MM.1S (cell line): ENCODE measurements at places on chromosomes 3 and 15.

GRCh38 chr3:187919544-187919943 is 174.3 kb upstream of the BCL6 start:
- no peak for DNase-seq

DNA sequence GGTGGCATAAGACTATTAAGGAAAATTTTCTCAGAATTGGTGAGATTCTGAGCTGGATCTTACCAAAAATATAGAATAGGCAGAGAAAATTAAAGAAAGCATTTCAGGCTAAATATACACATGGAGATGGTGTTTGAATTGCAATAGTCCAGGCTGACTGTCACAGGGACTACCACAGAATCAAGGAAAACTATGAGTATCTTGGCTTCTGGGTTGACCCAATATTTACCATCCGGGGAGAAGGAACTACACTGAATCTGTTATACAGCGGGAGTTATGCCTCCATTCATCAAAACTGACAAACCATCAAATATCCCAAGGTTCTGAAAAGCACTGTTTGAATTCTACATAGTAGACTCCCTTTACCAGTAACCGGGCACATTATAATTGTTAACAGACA is 102.2 kb downstream of the TUSC7 start:
- DNase-seq, result no peak

DNA sequence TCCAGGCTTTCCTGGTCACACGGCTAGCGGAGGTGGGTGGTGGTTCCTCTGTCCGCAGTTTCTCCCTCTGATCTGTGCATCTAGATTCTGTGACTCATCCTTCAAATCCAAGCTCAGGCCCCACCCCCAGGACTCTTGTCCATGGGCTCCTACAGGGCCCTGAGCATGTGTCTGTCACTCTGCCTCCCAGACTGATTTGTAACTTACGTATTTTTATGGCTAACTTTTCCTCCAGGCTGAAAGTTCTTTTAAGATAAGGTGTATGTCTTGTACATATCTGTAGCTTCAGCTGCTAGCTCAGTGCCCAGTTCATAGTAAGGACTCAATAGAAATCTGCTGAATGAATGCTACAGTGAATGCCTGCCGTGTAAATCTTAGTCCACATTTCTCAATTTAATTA is 8.0 kb downstream of the ESYT3 start:
- DNase-seq, result no peak

- DNase-seq, result no peak
Measured at GRCh38 chr15:62732078-62732477, 310.5 kb upstream of the TPM1 start.

GRCh38 chr3:42935472-42935871 is 29.5 kb downstream of the ZNF662 start:
- no peak for DNase-seq

GRCh38 chr3:78905700-78906099 is 862.1 kb downstream of the ROBO1 start:
- DNase-seq, result no peak

DNA sequence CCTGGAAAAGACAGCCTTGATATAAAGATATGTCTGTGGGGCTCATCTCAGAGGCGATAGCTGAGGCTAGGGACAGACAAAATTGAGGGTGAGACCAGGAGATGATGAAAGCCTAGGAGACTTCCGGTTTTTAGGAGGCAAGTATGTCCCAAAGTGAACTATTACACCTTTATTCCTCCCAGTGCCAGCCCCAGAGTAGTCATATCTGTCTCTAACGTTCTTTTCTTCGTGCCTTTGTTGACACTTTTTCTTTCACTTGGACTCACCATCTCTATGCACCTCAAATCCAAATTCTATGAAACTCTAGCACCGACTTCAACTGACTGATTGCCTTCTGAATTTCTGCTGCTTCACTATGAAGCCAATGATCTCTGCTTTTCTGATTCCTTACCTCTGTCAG is 93.8 kb upstream of the RASGRP1 start:
- no peak for DNase-seq

DNA sequence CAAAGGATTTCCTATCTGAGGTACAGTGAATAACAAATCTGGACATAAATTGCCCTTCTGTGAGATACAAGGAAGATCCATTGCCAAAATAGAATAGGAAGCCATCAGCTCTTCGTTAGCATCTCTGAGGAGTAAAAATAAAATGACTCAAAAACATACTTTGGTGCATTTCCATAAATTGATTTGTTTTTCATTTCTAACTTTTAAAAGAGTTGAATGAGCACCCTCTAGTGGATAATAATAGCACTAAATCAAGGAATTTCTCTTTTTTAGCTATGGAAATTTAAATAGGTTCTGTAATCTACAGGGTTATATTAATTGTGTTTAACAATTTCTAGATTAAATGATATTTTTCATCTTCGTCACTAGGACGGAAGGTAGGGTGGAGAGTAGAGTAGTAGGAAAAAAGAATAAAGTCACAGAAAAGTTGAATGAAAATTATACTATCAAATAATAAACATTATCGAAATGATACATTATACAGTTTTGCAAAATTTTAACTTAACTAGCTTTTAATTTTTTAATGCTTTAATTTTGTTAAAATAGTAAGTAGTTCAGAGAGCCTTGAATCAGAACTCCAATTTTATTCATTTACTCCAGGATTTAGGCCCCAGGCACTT is 6.4 kb downstream of the NSUN3 start:
- peak; percentile 32 for DNase-seq

DNA sequence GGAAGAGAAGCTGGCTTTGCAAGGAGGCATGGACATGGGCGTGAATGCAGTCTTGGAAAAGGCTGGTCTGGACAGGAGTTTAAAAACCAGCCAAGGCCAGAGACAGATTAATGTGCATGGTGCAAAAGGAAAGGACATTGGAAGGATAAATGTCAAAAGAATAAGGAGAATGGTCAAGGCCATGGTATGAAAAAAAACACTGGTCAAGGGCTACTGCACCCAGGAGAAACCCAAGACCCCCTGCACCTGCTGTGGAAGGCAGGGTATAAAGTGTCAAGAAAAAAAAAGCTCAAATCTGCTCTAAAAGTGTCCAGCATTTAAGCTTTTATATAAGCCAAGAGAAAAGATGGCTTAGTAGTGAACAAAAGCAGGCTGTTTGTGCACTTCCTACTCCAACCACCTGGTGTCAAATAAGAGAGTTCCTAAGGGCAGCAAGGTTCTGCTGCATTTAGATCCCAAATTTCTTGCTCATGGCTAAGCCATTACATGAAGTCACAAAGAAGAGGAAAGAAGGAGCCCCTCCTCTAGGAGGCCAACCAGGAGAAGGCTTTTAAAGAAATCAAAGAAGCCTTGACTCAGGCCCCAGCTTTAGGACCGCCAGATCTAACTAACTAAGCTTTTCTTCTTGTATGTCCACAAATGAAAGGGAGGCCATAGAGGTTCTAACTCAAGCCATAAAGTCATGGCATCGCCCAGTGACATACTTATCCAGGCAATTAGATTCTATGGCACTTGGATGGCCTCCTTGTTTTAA is 16.9 kb downstream of the CCR4 start:
- DNase-seq, result no peak

GRCh38 chr15:41568350-41569017 is 9.5 kb downstream of the TYRO3 start:
- no peak for DNase-seq

GRCh38 chr3:111151438-111151837 is 79.8 kb downstream of the NECTIN3 start:
- no peak for DNase-seq

GRCh38 chr3:53845103-53845880 is 927 bp downstream of the CHDH start:
- peak; percentile 73 for DNase-seq

DNA sequence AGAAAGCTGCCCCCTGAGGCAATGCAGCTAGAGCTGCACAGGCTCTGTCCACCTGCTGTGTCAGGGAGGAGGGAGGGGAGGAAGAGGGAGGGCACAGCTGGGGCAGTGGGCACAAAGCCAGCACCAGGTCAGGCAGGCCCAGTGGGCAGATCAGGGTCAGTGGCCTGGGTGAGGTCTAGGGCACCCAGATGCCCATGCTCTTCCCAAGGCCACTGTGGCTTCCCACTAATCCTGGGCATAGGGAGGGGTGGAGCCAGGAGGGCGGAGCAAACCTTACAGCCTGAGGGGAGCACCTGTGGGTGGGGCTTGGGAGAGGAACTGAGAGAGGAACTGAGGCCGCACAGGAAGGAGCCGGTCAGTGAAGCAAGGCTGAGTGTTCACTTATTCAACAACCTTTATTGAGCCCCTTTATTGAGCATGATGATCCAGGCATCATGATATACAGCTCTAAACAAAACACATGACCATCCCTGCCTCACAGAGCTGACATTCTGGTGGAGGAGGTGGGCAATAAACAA is 55.0 kb downstream of the RHCG start:
- peak; percentile 47 for DNase-seq

DNA sequence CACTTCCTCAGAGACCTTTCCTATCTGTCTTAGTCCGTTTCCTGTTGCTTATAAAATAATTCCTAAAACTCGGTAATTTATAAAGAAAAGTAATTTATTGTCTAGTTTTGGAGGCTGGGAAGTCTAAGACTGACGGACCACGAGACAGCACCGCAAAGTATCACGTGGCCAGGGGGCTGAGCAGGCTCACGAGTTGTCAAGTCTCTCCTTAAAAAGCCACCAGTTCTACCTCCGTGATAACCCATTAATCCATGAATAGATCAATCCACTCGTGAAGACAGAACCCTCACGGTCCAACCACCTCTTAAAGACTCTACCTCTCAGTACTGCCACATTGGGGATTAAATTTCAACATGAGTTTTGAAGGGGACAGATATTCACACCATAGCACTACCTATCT is 821 bp downstream of the LINS1 start:
- peak; percentile 32 for DNase-seq

DNA sequence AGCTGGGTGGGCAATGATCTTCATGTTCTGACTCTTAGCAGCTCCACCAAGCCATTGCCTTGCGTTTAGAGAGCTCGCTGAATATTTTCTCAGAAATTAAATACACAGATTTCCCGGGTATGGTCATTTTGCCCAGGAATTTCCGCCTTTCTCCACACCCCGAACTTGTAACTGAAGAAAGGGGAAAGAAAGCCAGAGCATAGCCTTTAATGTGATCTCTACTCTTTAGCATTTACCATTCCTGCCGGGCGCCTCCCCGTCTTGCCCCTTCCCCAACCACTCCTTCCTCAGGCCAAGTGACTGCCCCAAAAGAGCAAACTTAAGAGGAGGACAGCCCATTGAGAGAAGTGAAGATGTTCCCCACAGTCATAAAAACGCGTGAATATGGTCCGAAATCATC is 53.1 kb downstream of the LMCD1 start:
- DNase-seq, result no peak
